ENCODE measurements at places on chromosomes 5 and 9.
A peak's percentile ranks its signal among the peaks of the same experiment; 100 is the strongest.

GRCh38 chr5:169442403-169442874, 141.1 kb upstream of the SPDL1 start:
- no peak for DNase-seq

GRCh38 chr5:56460681-56461191, 227.6 kb upstream of the ANKRD55 start:
- no peak for DNase-seq

GRCh38 chr5:82439750-82440445, 161.7 kb upstream of the RPS23 start:
- DNase-seq: no peak

- peak; percentile 40 for DNase-seq
These were observed 19.9 kb downstream of the ABITRAM start for GRCh38 chr9:108953983-108954574.

DNA sequence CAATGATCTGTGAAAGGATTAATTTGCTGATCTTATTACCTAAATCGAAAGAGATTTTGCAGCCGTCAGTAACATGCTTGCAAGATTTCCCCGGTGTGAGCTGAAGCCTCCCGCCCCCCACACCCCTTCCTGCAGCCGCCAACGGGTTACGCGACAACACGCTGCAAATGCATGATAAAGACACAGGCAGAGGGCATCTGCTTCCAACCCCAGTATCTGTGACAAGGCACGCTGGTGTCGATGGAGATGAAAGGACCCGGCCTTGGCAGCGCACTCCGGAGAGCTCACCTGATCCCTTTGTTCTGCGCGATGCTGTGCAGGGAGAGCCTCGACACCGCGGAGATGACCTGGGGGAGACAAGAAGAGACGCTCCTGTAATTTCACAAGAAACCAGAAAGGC, 122.9 kb upstream of the SARDH start:
- DNase-seq: no peak

GRCh38 chr5:56286015-56286884, 53.1 kb upstream of the ANKRD55 start:
- DNase-seq: no peak

- no peak for DNase-seq
These were observed 15.9 kb upstream of the RPL26L1 start for GRCh38 chr5:172943283-172943841.

DNA sequence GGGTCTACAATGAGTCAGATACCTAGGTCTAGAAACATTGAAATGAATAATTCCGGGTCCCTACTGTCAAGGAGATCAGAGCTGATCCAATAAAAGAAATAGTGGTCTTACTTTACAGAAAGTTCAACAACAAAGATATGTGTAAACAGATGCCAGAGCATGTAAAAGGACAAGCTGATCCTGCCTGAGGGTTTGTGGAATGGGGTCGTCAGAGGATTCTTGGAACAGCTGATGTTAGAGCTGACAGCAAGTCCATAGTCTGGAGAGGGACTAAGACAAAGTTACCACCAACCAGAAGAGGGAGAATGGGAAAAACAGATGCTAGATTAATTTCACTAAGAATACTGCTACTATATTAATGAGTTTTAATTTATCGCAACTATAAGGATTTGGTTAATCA, 71.5 kb downstream of the FREM1 start:
- no peak for DNase-seq

DNA sequence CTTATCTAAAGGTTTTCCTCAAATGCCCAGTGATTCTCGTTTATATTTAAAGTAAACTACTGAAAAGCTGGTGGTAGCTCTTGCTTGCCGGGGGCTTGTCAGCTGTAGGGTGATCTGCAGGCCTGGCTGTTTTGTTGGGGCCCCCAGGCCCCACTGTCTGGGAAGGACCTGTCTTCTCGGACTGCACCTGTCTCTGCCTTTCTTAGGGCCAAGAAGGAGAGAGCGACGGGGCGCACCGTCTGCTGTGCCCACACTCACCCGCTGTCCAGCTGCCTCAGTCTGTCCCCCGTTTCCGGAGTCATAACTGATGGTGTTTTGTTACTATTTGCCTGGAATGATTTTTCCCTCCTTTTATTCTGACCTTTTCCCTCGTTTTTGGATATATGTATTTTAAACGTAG, 94.1 kb upstream of the CACNA1B start:
- no peak for DNase-seq

GRCh38 chr5:28743025-28743715, 1704.8 kb upstream of the CDH9 start:
- DNase-seq: no peak

DNA sequence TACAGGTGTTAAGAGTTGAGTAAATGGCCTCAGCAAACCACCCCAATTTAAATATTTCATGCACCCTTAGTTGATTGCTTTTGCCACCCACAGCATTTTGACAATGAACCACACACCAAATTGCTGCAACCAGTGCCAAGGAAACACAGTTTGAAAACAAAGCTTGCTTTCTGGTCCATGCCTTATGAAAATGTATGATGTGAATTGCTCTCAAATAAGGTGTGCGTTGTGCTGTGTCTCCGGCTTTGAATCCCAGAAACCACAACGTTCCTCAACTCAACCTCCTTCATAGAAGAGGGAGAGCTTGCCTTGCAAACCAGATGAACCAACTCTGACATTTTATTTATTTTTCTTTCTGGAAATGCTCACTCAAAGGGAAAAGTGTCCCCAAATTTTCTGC, 762.7 kb downstream of the TLE1 start:
- no peak for DNase-seq

DNA sequence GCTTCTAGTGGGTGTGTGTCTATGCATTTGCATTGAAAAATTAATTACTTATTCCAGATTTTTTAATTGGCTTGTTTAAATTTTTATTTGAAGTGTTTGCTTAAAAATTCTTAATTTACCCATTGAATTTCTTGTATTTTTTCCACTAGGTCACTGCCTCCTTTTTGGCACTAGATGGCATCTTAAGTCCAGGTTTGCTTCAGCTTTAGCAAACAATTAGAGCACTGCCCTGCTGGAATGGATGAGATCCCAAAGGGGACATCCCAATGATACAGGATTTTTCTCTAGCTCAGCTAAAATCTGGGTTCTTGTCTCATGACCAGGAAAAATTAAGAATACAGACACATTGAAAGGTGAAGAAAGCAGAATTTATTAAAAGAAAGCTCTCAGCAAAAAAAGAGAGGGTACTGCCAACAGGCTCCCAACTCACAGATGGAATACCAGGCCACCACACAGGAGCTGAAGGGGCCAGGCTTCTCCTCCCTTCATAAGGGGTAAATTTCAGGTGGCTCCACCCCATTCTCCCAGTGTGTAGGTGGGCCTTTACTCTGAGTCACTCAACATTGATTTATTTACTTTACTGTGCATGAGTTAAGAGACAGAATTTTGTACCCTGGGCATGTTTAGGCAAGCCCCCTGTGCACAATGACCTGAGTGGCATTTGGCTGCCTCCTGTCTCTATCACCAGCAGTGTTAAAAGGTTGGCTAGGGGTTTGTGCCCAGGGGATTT, 532.4 kb downstream of the ANXA1 start:
- DNase-seq: peak; percentile 11

- DNase-seq: no peak
These were observed 52.0 kb upstream of the KCNIP1 start for GRCh38 chr5:170451747-170452365.

DNA sequence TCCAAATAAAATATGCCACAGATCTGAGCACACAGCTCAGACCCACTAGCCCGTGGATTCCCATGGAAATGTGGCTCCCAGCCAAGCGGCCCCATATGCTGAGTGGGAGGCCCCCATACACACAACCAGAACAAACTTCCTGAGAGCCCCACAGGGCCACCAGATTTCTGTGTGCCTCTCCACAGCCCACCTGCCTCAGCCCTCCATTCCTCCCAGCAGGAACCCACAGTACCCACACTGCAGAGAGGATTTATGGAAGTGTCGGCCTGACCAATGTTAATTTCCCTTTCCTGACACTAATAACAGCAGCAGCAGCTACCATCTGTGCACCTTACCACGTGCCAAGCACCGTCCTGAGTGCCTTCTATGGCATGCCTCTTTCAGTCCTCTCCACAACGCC, 99.3 kb upstream of the SPOCK1 start:
- DNase-seq: no peak

GRCh38 chr5:142253938-142254337, 70.9 kb downstream of the SPRY4 start:
- no peak for DNase-seq

DNA sequence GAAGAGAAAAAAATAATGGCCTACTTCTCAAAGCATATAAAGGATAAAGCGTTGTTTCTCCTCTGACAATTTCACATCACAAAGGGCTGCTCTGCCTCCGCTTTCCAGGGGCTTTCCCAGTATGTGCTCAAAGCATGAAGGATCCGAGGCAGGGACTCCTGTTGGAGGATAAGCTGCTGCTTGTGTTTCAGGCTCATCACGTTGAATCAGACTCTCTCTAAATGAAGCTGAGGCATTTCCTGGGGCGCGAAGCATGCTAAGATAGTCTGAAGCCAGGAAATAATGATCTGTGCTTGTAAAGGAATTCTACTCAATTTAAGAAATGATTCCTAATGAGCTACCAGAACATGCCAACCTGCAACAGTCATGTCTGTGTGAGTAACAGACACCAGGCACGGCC, 97.5 kb downstream of the MARCHF11 start:
- DNase-seq: no peak

GRCh38 chr5:81972492-81972783, 615 bp downstream of the ATG10 start:
- no peak for DNase-seq

DNA sequence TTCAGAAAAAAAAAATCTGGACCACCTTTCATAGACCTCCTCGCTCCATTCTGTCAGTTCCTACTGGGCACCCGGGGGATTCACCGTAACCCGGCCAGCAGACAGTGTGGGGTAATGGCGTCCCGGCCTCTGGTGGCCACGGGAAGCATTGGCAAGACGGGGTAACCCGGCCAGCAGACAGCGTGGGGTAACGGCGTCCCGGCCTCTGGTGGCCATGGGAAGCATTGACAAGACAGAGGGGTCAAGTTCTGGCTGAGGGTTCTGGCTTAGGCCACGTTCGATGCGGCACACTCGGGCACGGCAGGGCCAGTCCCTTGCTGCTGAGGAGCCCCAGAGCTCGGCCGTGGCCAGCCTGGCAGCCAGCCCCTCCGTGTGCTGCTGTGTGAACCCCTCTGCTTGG, 116.2 kb upstream of the RAPGEF1 start:
- DNase-seq: no peak

DNA sequence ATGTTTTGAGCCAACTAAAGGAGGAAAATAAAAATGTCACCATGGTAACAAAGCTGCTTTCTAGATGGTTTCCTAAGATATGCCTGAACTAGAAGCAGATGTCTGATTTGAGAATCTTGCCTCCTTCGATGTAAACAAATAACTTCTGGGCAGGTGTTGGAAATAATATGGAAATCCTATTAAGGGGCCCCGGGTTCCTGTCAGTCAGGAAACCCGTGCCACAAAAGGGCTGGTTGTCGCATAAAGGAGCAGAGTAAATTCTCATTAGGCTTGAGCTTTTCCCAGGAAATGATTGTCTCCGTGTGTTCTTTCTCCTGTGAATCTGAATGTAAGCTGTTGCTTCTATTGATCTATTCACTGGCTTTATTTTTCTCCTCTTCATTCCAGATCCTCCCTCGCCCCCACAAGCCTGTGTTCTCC, 90.8 kb downstream of the TLE4 start:
- no peak for DNase-seq

- DNase-seq: peak; percentile 26
These were observed at the start of gene AQP3 for GRCh38 chr9:33446946-33447798. AQP3 (minus strand) TSS chr9:33447593; CDS start chr9:33447530, 63 bp downstream.

DNA sequence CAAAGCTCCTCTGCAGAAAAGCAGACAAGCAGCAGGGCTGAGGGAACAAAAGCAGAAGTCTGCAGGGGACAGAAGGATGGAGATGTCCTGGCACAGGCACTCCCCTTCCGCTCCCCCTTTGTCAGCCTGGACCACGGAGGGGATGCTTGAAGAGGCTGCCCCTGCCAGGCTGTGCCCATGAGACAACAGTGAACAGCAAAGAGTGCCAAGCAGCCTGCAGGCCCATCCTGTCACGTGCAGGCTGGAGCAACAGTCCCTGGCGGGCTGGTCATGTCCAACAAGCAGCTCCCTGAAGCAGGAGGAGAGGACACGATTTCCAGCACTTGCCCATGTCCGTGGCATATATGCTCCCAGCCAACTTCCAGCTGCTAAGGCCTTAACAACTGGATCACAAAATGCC, 132.3 kb downstream of the IRX2 start:
- no peak for DNase-seq

GRCh38 chr5:141373673-141374317, at the start of gene PCDHGA6:
PCDHGA6 (plus strand) TSS chr5:141373891; CDS start chr5:141374084, 193 bp downstream.
- DNase-seq: no peak

DNA sequence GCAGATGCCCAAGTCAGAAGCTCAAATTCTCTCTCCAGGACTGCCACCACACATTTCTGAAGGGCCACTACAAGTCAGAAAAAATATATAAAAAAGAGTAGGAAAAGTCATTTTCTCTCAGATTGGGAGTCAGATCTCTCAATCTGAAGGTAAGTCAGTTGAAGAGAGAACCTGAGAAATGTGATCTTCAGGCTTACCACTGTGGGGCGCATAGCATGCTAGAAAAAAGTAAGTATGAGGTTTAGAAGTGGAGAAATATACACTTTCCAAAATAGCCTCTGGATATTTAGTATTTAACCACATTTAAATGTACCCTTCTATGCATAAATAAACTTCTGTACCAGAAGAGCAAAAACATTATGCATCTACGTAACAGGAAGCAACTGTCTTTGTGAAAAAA, 800.7 kb upstream of the CTNND2 start:
- DNase-seq: no peak

DNA sequence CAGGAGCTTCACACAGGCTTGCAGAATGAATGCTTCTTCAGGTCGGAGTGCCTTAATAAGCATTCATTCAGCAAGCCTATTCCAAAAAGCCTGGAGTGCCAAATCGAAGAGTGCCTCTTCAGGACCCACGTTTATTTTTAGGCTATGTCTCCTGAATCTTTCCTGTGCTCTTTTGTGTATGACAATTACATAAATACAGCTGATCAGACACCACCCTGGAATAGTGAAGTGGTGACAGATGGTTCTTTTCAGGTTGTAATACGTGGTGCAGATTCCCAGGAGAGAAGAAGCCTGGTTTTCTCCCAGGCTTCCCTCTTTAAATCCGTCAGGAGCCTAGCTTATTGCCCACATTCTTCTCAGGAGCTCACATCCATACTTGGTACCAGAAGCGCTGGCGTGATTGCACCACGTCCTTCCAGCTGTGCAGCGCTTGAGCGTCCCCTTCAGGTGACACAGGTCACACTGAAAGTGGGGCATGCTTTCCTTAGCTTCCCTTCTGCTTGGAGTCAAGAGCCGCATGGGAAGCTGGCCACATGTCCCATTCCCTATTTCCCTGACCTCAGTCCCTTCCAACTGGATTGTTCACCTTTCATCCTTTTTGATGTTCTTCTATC, 123.1 kb downstream of the ADCY2 start:
- peak; percentile 71 for DNase-seq
